ENCODE measurements at places on chromosomes 1 and 21. TPM values are rescaled to one million over a fixed set of nuclear protein-coding genes. Genes with fewer than 3 reads are reported as not detected.

DNA sequence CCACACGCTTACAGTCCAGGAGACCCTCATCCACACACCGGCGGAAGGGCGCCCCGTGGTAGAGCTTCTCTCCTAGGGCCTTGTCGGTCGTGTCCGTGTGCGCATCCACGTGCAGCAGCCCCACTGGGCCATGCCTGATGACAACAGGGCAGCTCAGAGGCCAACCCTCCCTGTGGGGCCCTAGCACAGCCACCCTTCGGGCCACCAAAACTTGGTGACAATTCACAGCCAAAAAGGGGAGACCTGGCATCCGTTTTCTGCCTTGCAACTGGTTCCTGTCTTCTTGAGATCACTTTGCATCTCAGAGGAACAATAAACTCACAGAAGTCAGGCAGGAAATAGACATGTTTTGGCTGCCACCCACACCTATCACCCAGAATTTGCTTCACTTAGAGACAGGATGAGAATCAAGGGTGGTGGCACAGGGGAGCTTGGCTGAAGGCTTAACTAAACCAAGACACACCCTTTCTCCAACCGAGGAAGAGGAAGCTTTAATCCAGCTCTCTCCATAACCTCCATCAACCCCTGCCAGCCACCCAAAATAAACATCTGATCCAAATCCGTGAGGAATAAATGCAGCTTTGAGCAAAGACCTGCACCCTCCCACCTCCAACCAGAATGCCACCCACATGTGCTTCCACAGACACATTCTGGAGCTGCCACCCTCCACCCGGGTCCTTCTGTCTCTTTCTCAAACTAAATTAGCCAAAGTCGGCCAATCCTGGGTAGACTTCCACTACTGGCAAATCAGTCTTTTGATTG is 5.7 kb downstream of the AGMAT start:
- DNase-seq = no peak

GRCh38 chr1:157302724-157303123 is 164.5 kb upstream of the ETV3 start:
- no peak for DNase-seq

DNA sequence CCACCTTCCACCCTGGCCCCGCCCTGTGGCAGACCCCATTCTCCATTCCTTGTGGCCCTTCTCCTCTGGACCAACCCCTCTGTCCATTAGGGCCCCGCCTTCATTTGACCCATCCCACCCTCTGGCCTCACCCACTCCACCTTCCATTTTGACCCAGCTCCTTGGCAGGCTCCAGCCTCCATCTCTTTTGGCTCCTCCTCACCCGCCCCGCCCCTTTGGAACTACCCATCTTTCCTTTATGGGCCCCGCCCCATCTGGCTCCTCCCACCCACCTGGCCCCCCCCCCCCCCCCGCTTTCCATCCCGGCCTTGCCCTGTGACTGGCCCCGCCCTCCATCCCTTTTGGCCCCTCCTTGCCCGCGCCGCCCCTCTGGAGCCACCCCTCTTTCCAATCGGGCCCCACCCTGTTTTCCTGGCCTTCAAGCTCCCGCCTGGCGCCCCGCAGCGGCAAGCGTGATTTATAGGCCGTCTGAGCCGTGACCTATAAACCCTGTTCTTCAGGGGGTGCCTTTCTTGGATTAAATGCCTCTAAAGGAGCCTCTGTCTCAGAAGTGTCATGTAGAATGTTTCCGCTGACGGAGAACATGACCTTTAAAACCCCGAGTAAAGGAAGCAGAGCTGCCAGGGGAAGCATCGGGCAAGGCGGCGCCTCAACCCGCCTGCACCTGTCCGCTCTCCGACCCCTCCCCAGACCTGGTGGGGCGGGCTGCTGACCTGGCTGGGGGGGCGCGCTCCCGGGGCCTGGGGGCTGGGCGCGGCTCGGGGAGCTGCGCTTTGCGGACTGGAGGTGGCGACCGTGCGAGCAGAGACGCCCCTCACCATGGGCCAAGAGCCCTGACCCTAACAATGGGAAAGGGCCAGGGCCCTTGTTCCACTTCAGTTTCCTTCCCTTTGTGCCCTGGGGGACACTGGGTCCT is 178.0 kb downstream of the CAMTA1 start:
- DNase-seq = peak; percentile 85

- DNase-seq = no peak
Observed at GRCh38 chr1:163467289-163467688, 145.5 kb downstream of the NUF2 start.

GRCh38 chr1:93000751-93001175 is 39.5 kb upstream of the DIPK1A start:
- DNase-seq = no peak

- no peak for DNase-seq
Observed at GRCh38 chr1:243745356-243745755, 104.7 kb downstream of the AKT3 start.

DNA sequence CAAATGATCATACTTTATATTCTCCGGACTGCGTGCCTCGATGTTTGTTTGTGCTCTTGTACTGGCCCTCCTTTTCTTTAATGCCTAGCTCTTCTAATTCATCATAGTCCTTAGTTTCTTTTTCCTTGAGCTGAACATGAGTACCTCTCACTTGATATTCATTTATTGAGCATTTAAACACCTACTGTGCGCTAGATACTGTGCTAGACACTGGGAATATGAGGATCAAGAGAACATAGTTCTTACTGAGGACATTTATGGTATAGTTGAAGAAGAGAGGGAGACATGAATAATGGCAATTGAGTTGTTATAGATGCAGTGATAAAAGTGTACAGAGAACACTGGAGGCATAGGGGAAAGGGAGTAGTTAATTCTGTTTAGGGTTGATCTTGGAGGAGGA is 22.0 kb downstream of the SUCO start:
- no peak for DNase-seq

DNA sequence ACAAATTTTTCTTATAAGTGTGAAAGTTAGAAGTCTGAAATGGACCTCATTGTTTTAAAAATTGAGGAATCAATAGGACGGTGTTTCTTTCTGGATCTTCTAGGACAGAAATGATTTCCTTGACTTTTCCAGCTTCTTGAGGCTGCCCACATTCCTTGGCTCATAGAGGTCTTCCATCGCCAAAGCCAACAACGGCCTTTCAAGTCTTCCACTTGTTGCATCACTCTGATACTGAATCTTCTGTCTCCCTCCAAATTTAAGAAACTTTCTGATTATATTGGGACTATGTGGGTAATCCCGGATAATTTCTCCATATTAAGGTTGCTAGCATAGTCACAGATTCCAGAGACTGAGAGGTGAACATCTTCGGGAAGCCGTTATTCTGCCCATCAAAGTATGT is 595.4 kb upstream of the ADAMTS5 start:
- no peak for DNase-seq

- DNase-seq = no peak
Observed at GRCh38 chr1:166272155-166272554, 105.4 kb upstream of the FAM78B start.

GRCh38 chr1:217776693-217777092 is 145.5 kb downstream of the SPATA17 start:
- no peak for DNase-seq

- no peak for DNase-seq
Observed at GRCh38 chr1:9169601-9170137, 40.8 kb upstream of the GPR157 start.

GRCh38 chr1:203367057-203367456 is 16.1 kb upstream of the FMOD start:
- DNase-seq = no peak

DNA sequence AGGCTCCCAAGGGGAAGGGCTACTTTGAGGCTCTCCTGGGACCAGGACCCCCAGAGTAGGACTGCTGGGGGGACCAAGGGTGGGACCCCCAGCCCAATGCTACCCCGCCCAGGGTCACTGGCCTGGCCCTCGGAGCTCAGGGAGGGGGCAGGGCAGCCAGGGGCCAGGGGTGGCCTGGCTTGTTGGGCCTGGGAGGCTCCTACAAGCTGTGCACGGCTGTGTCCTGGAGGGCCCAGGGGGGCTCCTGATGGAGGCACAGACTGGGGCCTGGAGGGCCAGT is 2.2 kb downstream of the HES4 start:
- DNase-seq = no peak

DNA sequence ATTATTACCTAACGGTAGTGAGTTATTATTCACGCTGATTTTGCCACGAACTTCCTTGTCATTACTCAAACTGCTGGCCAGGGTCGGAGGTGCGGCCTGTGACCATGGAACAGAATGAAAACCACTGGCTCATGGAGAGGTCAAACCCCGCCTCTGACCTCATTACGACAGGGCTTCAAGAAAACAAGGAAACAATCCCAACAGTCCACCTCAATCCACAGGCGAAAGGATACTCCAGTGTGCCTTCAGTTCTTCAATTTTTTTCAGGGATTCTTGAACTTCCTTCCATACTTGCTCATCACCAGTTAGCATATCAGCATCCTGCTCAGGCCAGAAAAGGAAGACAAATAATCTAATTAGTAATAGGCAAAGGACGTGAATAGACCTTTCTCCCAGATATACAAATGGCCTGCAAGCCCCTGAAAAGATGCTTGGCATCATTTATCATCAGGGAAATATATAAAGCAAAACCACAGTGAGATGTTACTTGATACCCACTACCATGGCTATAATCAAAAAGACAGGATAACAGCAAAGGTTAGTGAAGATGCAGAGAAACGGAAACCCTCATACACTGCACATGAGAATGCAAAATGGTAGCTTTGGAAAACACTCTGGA is 643.4 kb downstream of the SMYD3 start:
- DNase-seq = no peak

- DNase-seq = no peak
Observed at GRCh38 chr21:44381874-44382273, 28.5 kb downstream of the TRPM2 start.

GRCh38 chr1:101733340-101733739 is 263.4 kb downstream of the OLFM3 start:
- no peak for DNase-seq

- no peak for DNase-seq
Observed at GRCh38 chr21:41509733-41510132, 1.8 kb upstream of the TMPRSS2 start.

DNA sequence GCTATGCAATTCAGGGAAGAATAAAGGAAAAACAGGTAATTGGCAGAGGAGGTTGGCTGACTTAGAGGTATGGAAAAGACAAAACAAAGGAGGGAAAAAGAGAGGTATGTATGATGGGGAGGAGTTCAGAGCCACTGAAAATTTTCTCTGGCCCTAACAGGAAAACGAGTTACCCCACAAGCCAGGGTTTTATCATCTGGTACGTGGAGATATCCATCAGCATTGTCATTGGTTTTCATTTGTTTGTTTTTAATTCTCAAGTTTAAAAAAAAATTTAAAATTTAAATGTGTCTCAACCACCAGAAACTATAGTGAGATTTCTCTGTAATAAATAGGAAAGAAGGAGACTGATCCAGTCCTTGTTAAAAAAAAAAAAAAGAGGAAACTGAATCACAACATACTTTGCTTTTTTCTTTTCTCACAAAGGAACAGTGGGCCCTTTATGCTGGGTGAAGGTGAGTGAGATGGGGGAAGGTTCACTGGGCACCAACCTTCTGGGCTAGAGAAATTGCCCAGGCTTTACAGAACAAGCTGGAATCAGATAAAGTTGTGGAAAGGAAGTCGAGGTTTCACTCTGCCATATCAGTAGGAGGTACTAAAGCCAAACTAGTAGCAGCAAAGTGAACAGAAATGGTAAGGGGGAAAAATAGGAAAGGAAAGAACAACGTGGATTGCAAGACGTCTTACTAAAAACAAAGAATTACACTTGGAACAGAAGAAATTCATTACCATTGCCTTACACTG is 2.7 kb downstream of the IFNAR2 start:
- DNase-seq = peak; percentile 31

Gene SSBP3
- 5.1 TPM for total RNA-seq

Gene WLS
- 35.1 TPM for total RNA-seq

Gene LCE1A
- not detected for total RNA-seq

Gene FMO4
- 5.9 TPM for total RNA-seq

Gene FCGR3A
- total RNA-seq = not detected

Gene ALG14
- 7.1 TPM for total RNA-seq

Gene REG4
- not detected for total RNA-seq

Gene ZYG11B
- 25.3 TPM for total RNA-seq

All from SK-MEL-5 (cell line).